Ureter (tissue), 1 donor: ENCODE measurements at places on chromosomes 12 and 14. TPM values are rescaled to one million over a fixed set of nuclear protein-coding genes. Genes with fewer than 3 reads are reported as not detected.

CYP46A1 gene
- 2.2 TPM for total RNA-seq

- no peak for DNase-seq
These were observed 34.0 kb downstream of the TCHP start for GRCh38 chr12:109934026-109934425.

DNA sequence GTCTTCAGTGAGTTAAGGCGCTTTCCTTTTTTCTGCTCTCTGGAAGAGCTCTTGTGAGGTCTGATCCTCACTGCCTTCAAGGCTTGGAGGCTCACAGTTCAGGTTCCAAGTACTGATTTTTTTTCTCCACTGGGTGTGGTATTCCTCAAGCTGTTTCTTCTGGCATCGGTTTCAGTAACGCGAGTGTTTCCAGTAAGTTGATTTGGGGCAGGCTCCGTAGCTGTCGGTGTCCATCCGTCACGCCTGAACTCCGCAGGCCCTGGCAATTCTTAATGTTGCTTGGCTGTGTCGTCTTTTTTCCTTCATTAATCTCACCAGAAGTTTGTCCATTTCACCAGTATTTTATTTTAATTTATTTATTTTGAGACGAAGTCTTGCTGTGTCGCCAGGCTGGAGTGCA, 30.6 kb downstream of the LRCOL1 start:
- DNase-seq, result no peak

DNA sequence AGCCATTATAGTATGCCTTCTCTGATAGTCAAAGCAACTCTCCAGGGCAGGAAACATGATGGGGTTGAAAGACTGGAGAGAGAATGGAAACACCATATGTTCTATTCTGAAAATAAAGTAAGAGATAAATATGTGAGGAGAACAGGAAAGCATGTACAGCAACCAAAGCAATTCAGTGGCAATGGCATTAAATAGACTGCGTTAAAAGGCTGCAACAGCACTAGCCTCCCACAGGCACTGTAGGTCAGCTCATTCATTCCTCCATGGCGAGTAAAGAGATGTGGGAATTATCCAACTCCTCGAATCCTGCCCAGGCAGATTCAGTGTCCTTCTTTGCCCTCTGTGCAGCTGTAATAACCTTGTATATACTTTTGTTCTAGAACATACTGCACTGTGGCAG, 43.8 kb downstream of the ANO6 start:
- no peak for DNase-seq

DNA sequence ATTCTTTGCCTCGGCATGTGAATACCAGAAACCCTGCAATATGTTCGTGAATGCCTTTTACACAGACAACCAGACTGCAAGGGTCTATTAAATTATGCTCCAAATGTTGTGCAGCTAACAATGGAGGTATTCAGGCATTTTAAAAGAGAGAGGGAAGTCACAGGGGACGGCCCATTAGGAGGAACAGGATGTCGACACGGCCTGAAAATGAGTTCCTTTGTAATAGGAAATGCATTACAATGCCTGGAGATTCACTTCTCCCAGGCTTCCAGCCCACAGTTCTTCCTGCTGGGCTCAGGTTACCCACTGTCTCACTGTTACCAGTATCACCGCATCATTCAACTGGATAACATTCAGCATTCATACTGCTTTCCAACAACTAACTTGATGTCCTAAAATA, 2.5 kb downstream of the DUSP6 start:
- no peak for DNase-seq

- DNase-seq, result no peak
These were observed 459.6 kb downstream of the PCNX1 start for GRCh38 chr14:71366861-71367260.

- no peak for DNase-seq
These were observed 162.2 kb upstream of the ALG10B start for GRCh38 chr12:38154096-38155019.

- no peak for DNase-seq
These were observed 51.4 kb downstream of the DAD1 start for GRCh38 chr14:22537436-22538310.

- no peak for DNase-seq
These were observed 902 bp downstream of the EML5 start for GRCh38 chr14:88791629-88792472.

CFL2 gene
- 56.7 TPM for total RNA-seq

DNA sequence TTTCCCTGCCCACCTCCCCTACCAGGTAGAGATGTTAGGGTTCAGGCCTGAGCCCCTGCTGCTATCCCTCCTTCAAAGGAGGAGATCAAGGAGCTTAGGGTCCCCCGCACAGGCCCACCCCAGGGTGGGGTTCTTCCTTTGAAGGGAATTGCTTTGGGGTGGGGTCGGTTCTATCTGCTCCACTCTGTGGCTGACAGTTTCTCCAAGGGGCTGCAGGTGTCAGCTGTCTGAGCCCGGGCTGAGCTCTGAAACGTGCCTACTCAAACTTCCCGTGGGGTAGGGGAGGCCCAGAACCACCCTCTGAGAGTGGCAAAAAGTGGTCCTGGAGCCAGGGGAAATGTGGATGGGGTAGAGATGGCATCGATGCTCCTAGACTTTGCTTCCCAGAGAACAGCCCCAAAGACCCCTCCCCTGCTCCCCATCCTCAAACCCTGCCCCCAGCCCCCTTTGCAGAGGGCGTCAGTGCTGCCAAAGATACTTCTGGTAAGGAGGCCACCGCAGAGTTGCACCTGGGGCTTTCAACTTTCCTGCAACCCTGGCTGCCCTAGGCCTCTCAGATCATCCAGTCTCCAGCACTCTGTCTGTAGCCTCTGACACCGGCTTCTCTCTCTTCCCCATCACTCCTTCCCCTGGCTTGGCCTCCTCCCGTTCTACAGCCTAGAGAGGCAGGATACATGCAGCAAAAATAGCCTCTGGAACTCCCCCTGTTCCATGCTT, 6.3 kb upstream of the CD4 start:
- DNase-seq, result no peak

- no peak for DNase-seq
These were observed 475.6 kb downstream of the MED13L start for GRCh38 chr12:115801871-115802270.

DNA sequence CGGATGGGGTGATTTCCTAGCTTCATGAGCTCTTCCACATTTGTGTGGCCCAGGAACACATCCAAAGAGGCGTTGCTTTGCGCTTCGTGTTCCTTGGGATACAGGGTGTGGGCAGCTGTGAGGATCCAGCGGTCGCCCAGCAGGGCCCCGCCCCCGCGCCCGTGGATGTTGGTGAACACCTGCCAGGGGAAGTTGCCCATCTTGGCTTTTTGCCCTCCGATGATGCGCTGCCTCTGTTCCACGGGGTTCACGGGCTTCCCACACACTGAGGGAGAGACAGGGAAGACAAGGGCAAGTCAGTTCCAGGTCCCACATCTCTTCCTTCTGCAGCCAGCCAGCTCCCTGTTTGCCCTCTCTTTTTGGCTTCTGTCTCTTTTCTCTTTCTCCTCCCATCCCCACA, 11.2 kb downstream of the C1R start:
- no peak for DNase-seq

TSHR gene
- total RNA-seq, result not detected

DNA sequence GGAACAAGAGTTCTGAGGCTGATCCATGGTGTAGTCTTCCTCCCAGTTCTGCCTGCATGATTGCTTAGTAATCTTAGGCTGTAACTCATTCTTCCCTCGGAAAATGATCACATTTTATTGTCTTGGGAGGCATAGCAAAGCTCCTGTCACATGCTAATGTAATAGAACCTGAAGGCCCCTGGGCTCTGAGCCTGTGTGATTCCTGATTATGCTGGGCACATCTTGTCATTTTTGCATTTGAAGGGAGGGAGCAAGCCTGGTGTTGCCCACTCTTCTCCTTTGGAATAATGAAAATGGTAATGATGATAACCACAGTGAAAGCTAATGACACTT, 215.4 kb downstream of the MSRB3 start:
- no peak for DNase-seq

ISM2 gene
- total RNA-seq, result 3.5 TPM

DNA sequence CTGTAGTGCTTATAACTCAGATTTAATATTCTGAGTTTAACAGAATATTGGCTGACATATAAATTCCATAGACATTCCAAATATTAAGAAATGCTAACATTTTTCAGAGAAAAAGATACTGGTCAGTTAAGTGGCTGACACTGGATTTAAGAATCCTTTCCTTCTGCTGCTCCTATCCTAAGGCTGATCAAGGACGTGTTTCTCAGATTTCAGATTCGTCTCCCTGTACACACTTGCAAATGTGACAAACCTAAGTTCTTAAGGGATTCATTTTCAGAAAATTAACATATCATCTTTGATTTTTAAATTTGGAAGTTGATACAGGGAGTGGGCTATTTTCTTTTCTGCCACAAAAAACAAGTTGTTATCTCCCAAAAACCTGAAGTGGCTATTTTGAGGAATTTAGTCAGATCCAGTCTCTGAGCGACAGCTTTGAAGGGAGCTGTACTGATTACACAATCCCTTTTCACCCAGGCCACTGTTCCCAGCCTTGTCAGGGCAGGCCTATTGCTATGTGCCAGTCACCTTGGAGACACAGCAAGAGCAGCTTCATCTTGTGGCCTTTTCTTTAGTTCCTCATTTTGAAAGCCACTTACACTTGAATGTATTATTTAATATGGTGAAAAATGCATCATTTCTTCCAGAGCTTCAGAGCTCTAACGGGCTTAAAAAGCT, 370.6 kb downstream of the KCNH5 start:
- DNase-seq, result peak; percentile 56
